ENCODE measurements at places on chromosomes 4 and X.

GRCh38 chrX:70970482-70970995 lies 39.6 kb upstream of the SLC7A3 start:
- peak; percentile 27 for DNase-seq

DNA sequence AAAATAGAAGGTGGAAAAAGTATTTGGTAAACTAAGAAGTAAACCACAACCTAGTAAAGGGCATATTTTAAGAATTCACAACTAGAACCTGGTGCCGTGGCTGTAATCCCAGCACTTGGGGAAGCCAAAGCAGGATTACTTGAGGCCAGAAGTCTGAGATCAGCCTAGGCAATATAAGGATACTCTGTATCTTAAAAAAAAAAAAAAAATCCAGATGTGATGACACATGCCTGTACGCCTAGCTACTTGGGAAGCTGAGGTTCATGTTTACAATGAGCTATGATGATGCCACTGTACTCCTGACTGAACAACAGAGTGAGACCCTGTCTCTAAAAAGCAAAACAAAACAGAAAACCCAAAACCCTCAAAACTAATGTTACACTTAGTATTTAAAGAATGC lies 294.9 kb upstream of the ZCCHC13 start:
- no peak for DNase-seq

DNA sequence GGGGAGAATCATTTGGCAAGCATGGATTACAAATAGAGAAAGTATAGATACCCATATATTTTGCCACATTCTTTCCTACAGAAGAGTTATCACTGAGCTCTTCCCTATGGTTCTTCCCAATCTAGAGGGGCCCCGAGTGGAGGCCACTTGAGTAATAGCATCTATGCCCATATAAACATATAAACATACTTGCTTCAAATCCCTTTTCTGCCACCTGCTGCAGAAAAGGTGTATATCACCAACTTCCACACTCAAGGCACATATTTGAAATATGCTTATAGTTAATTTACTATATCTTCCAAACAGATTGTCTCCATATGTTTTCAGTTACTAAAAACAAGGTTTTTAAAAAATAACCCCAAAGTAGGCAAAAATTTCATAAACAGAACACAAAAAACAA lies 642.8 kb upstream of the DIPK2B start:
- no peak for DNase-seq

- no peak for DNase-seq
These were observed 109.2 kb downstream of the NSUN7 start for GRCh38 chr4:40858962-40859361.

DNA sequence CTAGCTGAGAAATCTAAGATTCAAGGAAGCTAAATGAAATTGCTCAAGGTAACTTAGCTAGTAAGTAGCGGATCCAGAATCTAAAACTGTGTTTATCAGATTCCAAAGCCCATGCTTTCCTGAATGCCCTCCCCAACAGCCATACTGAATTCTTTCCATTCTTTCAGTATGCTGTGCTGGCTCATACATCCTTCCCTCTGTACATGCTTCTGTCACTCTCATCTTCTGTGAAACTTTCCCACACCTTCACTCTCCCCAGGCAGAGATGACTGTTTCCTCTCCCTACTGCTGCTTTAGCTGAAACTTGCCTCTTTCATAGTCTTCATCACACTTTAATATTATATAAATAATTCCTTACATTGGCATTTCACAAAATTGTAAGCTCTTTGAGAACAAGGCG lies 39.3 kb upstream of the SMARCAD1 start:
- peak; percentile 3 for DNase-seq

GRCh38 chr4:157052429-157053040 lies 23.4 kb upstream of the GLRB start:
- no peak for DNase-seq
